ENCODE measurements at places on chromosomes 2 and 18. TPM values are rescaled to one million over a fixed set of nuclear protein-coding genes. Genes with fewer than 3 reads are reported as not detected.

The FEV gene
- total RNA-seq: not detected

The TEKT4 gene
- not detected for total RNA-seq

The NGEF gene
- 6.1 TPM for total RNA-seq

The ATG4B gene
- total RNA-seq: 38.3 TPM

The TYMS gene
- 28.4 TPM for total RNA-seq

The PTH2R gene
- not detected for total RNA-seq

The AQP12B gene
- not detected for total RNA-seq

The PAX3 gene
- not detected for total RNA-seq

The DLX2 gene
- total RNA-seq: not detected

The UPP2 gene
- total RNA-seq: not detected

Measured in esophagus mucosa (tissue), 1 donor.